ENCODE measurements at places on chromosomes 5 and 9. TPM values are rescaled to one million over a fixed set of nuclear protein-coding genes. Genes with fewer than 3 reads are reported as not detected.

TLR4 gene
- not detected for total RNA-seq

TRIM14 gene
- total RNA-seq = 41.7 TPM

SOHLH1 gene
- total RNA-seq = not detected

C9orf50 gene
- total RNA-seq = not detected

GABRP gene
- not detected for total RNA-seq

NSA2 gene
- total RNA-seq = 94.9 TPM

ADRB2 gene
- 0.83 TPM for total RNA-seq

STPG3 gene
- total RNA-seq = 1.2 TPM

PALM2AKAP2 gene
- 2.2 TPM for total RNA-seq

PTGDS gene
- not detected for total RNA-seq

PCDHGB4 gene
- total RNA-seq = 0.18 TPM

SELENOP gene
- not detected for total RNA-seq
